ENCODE measurements at places on chromosomes 1 and 21.

DNA sequence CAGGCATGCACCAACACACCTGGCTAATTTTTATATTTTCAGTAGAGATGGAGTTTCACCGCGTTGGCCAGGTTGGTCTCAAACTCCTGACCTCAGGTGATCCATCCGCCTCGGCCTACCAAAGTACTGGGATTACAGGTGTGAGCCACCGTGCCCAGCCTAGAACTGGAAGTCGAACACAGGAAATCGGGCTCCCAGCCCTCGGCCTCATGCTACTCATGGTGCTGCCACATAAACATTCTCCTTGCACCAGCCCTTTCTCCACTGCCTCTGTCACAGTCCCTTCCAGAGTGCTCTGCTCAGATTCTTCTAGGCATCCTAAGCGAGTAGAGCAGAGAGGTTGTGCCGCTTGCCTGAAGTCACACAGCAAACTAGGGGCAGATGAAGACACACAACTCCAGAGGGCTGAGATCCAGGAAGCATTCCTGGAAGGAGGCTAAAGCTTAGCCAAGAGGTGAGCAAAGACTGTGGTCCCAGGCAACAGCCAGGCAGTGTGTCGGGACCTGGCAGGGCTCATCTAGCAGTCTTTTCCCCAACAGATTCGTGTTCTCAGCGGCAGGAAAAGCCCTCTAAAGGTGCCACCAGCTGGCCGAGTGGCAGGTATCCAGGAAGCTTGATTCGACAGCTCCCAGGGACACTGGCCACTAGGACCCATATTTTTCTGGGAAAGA is 29.6 kb upstream of the NPPB start:
- no peaks in the 10 kb centered on the region for H3K36me3 ChIP-seq
- no peak for DNase-seq
- H3K27ac ChIP-seq = no peak overlapping the region

DNA sequence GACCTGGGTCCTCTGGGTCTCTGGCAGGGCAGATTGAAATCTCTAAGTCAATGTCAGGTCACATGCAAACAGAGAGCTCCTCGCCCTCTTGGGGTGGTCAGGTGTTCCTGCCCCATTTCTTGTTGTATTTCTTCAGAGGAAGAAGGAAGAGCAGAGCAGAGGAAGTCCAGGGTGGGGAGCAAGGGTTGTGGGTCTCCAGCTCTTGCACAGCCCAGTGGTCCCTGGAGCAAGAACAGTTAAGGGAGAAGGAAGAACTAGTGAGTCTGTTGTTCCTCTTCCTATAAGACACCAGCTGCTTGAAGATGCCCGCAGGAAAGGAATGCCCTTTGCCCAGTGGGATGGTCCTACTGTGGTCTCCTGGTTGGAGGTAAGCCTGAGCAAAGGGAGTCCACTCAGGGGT is 26.3 kb downstream of the MYOG start:
- no peaks in the 10 kb centered on the region for H3K36me3 ChIP-seq
- no peaks in the 10 kb centered on the region for H3K4me1 ChIP-seq
- no peak for DNase-seq
- no peaks in the 10 kb centered on the region for H3K27me3 ChIP-seq

DNA sequence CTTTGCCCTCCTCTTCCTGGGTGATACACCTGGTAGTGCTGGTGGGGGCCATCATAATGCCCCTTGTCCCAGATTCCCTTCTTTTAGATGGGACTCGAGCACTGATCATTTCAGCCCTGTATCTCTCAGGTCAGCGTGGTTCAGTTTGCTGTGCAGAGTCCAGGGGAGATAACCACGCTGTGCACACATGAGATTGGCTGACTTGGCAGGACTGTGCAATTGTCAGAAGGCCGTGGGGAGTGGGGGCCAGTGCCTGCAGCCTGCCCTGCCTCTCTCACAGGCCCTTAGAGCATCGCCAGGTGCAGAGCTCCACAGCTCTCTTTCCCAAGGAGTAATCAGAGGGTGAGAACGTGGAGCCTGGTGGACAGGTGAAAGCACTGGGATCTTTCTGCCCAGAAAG is 15.2 kb downstream of the EPHX1 start:
- H3K27ac ChIP-seq = no peak overlapping the region
- H3K4me1 ChIP-seq = peaks cover 8% of the 10 kb centered on the region
- no peak overlapping the region for H3K4me3 ChIP-seq
- peaks cover 3% of the 10 kb centered on the region for H3K36me3 ChIP-seq
- H3K27me3 ChIP-seq = no peaks in the 10 kb centered on the region

GRCh38 chr1:114113411-114114184 is 40.1 kb downstream of the SYT6 start:
- H3K36me3 ChIP-seq = no peaks in the 10 kb centered on the region
- no peak overlapping the region for H3K4me3 ChIP-seq
- H3K27ac ChIP-seq = no peak overlapping the region
- DNase-seq = peak; percentile 11
- H3K4me1 ChIP-seq = no peaks in the 10 kb centered on the region

GRCh38 chr1:76227621-76228020 is 153.1 kb downstream of the ST6GALNAC3 start:
- no peaks in the 10 kb centered on the region for H3K36me3 ChIP-seq
- H3K4me3 ChIP-seq = no peak overlapping the region
- no peak for DNase-seq
- H3K27ac ChIP-seq = no peak overlapping the region
- no peaks in the 10 kb centered on the region for H3K27me3 ChIP-seq

GRCh38 chr1:174964261-174964971 is 35.3 kb upstream of the CACYBP start:
- no peaks in the 10 kb centered on the region for H3K36me3 ChIP-seq
- H3K4me3 ChIP-seq = no peak overlapping the region
- H3K27ac ChIP-seq = peak overlapping the region; percentile 81
- H3K27me3 ChIP-seq = no peaks in the 10 kb centered on the region
- peaks cover 55% of the 10 kb centered on the region for H3K4me1 ChIP-seq

- H3K4me1 ChIP-seq = no peaks in the 10 kb centered on the region
- no peaks in the 10 kb centered on the region for H3K27me3 ChIP-seq
- no peaks in the 10 kb centered on the region for H3K36me3 ChIP-seq
- DNase-seq = peak; percentile 62
- H3K27ac ChIP-seq = peak overlapping the region; percentile 53
Observed at GRCh38 chr1:169521226-169521625, 35.5 kb upstream of the SLC19A2 start.

DNA sequence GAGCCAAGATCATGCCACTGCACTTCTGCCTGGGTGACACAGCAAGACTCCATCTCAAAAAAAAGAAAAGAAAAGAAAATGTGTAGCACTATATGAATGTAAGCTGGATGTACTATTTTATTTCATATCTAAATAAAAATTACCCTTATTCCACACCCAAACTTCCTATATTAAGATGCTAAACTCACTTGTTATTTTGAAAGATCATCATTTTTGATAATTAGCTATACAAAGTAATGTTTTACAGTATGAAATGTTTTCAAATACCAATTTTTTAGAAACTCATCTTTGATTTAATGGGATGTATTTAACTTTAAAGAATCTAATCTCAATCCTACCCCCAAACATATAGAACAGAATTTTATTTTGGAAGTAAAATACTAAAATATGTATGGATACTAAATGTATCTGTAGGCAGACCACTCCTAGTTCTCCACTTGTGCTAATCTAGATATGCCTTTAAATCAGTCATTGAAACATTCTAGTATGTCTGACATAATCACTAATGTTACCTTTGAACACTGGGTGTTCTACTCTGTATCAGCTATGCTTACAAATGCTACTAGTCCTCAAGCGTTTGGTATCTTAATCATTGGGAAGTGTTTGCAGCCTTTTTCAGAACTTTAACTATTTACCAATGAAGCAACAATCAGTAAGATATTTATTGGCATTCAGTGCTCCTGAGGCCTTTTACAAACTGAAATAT is 12.9 kb downstream of the MIER1 start:
- H3K27me3 ChIP-seq = no peaks in the 10 kb centered on the region
- DNase-seq = no peak
- peaks cover 4% of the 10 kb centered on the region for H3K4me1 ChIP-seq
- no peak overlapping the region for H3K27ac ChIP-seq
- H3K36me3 ChIP-seq = no peaks in the 10 kb centered on the region

DNA sequence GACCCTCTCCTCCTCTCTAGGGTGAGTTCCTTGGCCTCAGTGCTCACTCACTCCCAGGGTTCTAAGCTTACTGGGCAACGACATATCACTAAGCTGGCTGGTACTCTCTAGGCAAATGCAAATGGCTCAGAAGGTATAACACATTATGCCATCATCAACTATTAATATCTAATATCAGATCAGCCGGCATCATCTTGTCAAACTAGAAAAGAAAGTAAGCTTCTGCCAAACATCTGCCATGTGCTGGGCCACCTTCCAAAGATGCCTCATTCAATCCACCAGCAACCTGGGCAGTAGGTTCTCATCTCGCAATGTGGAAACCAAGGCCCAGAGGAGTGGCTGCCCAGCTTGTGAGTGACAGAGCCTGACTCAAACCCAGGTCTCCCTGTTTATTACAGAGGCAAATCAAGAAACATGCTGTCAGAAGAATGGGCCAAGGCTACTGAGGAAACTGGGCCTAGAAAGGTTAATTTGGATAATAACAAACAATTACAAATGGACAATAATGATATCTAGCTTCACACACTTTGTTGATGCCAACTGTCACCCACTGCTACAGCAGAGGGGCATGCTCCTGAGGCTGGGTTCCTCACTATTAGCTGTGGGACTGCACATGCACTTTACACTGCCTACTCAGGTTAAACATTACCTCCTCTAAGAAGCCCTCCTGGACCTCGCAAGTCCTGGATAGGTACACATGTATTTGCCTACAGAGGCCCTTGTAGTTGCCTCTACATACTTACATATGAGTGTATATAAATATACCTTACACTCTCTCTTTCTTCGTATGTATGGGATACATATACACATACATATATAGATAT is 183.3 kb upstream of the JUN start:
- peaks cover 15% of the 10 kb centered on the region for H3K4me1 ChIP-seq
- H3K4me3 ChIP-seq = no peak overlapping the region
- H3K36me3 ChIP-seq = no peaks in the 10 kb centered on the region
- H3K27ac ChIP-seq = no peak overlapping the region
- DNase-seq = no peak
- no peaks in the 10 kb centered on the region for H3K27me3 ChIP-seq

DNA sequence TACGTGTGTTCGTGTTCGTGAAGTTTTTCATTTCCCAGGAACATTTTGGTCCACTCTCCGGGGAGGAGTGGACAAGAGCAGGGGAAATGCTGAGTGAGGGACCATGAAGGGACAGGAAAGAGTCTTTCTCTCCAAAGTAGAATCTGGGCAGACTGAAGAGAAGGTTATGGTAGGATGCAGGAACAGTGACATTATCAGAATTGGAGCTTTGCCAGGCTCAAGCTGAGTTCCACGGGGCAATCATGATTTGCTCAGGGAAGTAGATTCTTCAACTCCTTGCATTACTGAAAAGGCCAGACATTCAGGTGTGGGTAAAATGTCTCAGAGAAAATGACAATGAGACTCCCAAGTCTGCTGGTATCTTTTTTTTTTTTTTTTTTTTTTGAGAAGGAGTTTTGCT is 16.6 kb downstream of the ATP1A4 start:
- no peaks in the 10 kb centered on the region for H3K36me3 ChIP-seq
- H3K27me3 ChIP-seq = peaks cover 3% of the 10 kb centered on the region
- DNase-seq = no peak

DNA sequence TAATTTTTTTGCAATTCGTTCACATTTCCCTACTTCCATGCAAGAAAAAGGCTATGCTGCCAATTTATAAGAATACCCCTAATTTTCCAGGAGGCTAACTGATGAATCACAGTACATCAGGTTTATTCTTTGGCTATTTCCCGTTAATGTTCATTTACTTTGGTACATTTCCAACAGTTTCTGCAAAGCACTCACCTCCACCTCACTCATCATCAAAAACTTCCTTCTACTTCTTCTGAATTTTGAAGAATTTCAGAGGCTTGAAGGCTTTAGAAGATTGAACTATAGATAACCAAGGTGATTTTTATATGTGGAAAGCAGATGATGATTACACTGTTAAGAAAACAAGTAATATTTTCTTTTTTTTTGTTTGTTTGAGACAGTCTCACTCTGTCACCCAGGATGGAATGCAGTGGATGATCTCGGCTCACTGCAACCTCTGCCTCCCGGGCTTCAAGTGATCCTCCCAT is 60.5 kb upstream of the HP1BP3 start:
- no peaks in the 10 kb centered on the region for H3K27me3 ChIP-seq
- H3K4me1 ChIP-seq = no peaks in the 10 kb centered on the region
- no peak for DNase-seq
- H3K36me3 ChIP-seq = no peaks in the 10 kb centered on the region
- H3K4me3 ChIP-seq = no peak overlapping the region

GRCh38 chr1:163772246-163772645 is 450.5 kb downstream of the NUF2 start:
- H3K27ac ChIP-seq = no peak overlapping the region
- no peaks in the 10 kb centered on the region for H3K36me3 ChIP-seq
- H3K4me3 ChIP-seq = no peak overlapping the region
- H3K4me1 ChIP-seq = no peaks in the 10 kb centered on the region

GRCh38 chr21:39263372-39263771 is 50.1 kb downstream of the BRWD1 start:
- no peaks in the 10 kb centered on the region for H3K27me3 ChIP-seq
- H3K4me1 ChIP-seq = no peaks in the 10 kb centered on the region
- H3K27ac ChIP-seq = no peak overlapping the region

Measured in transverse colon (tissue), 4 donors.